ENCODE measurements at places on chromosomes 3 and 15.
A peak's percentile ranks its signal among the peaks of the same experiment; 100 is the strongest.

GRCh38 chr15:59274126-59274970, 67.7 kb downstream of the LDHAL6B start:
- no peaks in the 10 kb centered on the region for H3K27me3 ChIP-seq
- DNase-seq, result no peak
- no peak overlapping the region for H3K27ac ChIP-seq
- H3K4me1 ChIP-seq, result no peaks in the 10 kb centered on the region

DNA sequence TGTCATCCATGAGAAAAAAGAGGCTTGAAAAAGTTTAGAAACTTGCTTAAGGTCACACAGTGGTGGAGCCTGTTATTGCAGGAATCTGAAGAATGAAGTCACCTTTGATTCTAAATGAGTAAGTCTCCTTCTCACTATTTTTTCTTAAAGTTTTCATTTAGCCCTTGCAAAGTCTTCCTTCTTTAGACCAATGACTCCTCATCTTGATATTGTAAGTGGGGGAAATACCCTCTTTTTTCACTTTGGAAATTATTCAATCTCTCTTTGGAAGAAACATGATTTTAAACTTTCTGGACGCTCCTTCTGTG, 787 bp upstream of the SLMAP start:
- H3K36me3 ChIP-seq, result peaks cover 15% of the 10 kb centered on the region
- no peaks in the 10 kb centered on the region for H3K27me3 ChIP-seq
- peak overlapping the region; percentile 98 for H3K27ac ChIP-seq
- peak overlapping the region; percentile 89 for H3K4me3 ChIP-seq
- peaks cover 29% of the 10 kb centered on the region for H3K4me1 ChIP-seq
- no peak for DNase-seq

GRCh38 chr3:182713743-182714517, 79.4 kb upstream of the ATP11B start:
- no peaks in the 10 kb centered on the region for H3K36me3 ChIP-seq
- H3K27ac ChIP-seq, result no peak overlapping the region

GRCh38 chr15:52727815-52728214, 48.6 kb upstream of the ATOSA start:
- no peaks in the 10 kb centered on the region for H3K36me3 ChIP-seq
- DNase-seq, result no peak
- no peak overlapping the region for H3K27ac ChIP-seq
- H3K4me1 ChIP-seq, result peaks cover 13% of the 10 kb centered on the region
- H3K27me3 ChIP-seq, result peaks cover 2% of the 10 kb centered on the region
- H3K4me3 ChIP-seq, result no peak overlapping the region

DNA sequence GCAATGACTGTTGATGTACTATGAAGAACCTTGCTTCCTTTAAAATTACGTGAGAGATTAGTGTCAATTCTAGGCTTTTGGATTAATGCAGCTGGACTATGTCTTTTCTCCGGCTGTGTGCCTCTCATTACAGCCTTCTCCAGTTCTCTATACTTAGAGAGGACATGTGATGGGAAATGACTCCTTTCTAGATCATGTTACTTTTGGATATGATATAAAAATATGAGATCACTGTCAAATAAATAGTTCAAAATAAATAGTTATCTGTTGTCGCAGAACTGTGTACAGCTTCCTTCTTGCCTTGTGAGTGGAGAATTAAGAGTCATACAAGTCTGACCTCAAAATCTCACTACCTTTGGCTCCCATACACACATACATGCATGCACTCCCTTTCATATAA, 592.4 kb downstream of the DIPK2A start:
- H3K4me1 ChIP-seq, result no peaks in the 10 kb centered on the region
- H3K4me3 ChIP-seq, result no peak overlapping the region
- H3K36me3 ChIP-seq, result no peaks in the 10 kb centered on the region
- no peak for DNase-seq
- H3K27ac ChIP-seq, result no peak overlapping the region

- no peak overlapping the region for H3K27ac ChIP-seq
- H3K27me3 ChIP-seq, result no peaks in the 10 kb centered on the region
- peaks cover 13% of the 10 kb centered on the region for H3K4me1 ChIP-seq
- no peak for DNase-seq
Measured at GRCh38 chr15:31508656-31509055, 182.0 kb downstream of the KLF13 start.

- H3K36me3 ChIP-seq, result no peaks in the 10 kb centered on the region
- no peak for DNase-seq
- H3K4me1 ChIP-seq, result no peaks in the 10 kb centered on the region
- peaks cover 5% of the 10 kb centered on the region for H3K27me3 ChIP-seq
Measured at GRCh38 chr3:127733781-127734180, 61.0 kb downstream of the ABTB1 start.

DNA sequence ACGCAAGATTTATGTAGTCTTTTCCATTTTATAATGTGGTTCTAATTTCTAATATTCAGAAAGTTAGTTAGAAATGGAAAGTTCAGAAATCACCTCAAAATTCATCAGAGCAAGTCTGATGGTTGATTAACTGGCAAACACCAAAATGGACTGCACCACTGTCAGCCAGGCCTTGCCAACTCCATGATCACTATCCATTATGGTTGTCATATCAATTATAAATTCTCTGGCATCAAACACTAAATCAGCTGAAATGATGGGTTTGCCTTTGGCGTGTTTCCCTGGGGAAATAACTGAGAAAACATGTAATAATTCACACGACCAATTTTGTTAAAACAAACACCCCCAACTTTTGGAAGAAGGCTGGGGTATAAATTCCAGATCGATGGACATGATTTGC, 219.4 kb downstream of the CDIN1 start:
- H3K4me3 ChIP-seq, result no peak overlapping the region
- H3K27me3 ChIP-seq, result no peaks in the 10 kb centered on the region
- H3K36me3 ChIP-seq, result peaks cover 12% of the 10 kb centered on the region

GRCh38 chr3:191634902-191635301, 173.9 kb downstream of the PYDC2 start:
- no peaks in the 10 kb centered on the region for H3K27me3 ChIP-seq
- no peak overlapping the region for H3K27ac ChIP-seq
- no peak overlapping the region for H3K4me3 ChIP-seq
- H3K36me3 ChIP-seq, result no peaks in the 10 kb centered on the region

DNA sequence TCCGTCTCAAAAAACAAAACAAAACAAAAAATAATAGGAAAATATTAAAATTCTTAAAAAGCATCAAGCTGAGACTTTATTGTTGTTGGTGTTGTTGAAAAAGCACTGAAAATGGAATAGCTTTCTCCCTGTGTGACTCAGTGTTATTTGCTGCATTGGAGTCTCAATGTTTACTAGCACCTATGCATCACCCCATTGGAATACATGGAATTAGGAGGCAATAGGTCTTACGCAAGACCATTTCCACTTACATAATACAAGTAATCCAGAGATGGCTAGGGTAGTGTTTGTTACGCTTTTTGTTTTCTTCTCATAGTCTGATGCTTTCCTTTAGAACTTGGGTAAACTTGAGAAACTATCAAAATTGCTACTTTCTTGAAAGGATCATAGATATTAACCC, 15.2 kb downstream of the GXYLT2 start:
- peaks cover 1% of the 10 kb centered on the region for H3K27me3 ChIP-seq
- H3K27ac ChIP-seq, result no peak overlapping the region
- no peak for DNase-seq

DNA sequence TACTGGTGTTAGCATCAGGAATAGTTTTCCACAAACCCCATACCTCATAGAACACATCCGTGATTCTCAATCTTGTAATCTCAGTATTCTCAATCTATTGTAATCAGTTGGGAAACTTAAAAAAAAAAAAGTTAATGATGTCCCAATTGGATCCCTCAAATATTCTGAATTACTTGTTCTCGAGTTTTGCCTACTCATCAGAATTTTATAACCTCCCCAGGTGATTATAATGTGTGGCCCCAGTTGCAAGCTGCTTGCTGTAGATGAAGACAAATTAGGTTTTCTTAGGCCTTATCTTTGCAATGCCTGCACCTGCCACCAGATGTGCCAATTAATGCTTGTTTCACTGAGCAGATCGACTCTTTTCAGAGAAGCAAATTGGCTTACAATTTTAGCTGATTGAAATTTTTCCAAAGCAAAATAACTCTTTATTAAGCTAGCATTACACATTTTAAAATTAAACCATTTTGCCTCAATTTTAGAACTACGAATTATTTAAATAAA, 19.0 kb upstream of the DIPK2A start:
- no peak overlapping the region for H3K4me3 ChIP-seq
- no peak overlapping the region for H3K27ac ChIP-seq
- H3K4me1 ChIP-seq, result no peaks in the 10 kb centered on the region
- no peaks in the 10 kb centered on the region for H3K27me3 ChIP-seq
- no peaks in the 10 kb centered on the region for H3K36me3 ChIP-seq

GRCh38 chr3:39180546-39181346, 11.6 kb downstream of the XIRP1 start:
- peak overlapping the region; percentile 82 for H3K4me3 ChIP-seq
- H3K27ac ChIP-seq, result peak overlapping the region; percentile 97
- no peaks in the 10 kb centered on the region for H3K36me3 ChIP-seq
- H3K4me1 ChIP-seq, result peaks cover 27% of the 10 kb centered on the region

DNA sequence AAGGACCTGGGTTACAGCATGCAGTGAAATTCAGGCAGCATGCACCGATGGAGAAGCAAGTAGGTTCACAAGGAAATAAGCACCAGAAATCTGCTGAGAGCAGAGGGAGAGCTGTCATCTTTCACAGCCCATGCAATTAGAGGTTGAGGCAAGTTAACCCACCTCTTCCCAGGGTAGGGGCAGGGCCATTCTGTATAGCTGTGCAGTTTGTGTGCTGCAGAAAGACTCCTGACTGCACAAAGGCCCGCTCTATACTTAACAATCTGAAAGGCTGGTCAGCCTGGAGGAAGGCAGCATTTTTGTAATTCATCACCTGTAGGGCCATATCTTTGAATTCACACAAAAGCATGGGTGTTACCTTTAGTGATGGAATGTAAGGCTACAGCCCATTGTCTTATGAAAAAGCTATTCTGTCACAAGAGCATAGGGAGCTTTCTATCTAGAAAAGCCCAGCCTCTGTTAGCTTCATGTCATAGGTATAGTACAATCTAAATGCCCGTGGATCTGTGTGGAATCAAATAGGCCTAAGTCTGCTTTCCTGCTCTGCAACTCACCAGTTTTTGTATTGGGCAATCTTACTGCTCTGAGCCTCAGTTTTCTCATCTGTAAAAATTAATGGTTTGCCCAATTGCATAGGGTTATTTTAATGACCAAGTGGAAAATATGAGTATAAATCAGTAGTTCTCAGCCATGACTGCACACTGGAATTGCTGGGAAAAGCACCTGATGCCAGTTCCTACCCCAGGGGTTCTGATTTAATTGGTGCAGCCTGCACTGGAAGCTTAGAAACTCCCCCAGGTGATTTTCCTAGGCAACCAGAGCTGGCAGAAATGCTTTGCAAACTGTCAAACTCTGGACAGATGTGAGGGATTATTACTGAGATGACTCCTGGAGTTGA, 65.2 kb downstream of the ATP13A5 start:
- no peak overlapping the region for H3K4me3 ChIP-seq
- no peaks in the 10 kb centered on the region for H3K4me1 ChIP-seq
- no peaks in the 10 kb centered on the region for H3K36me3 ChIP-seq
- H3K27ac ChIP-seq, result no peak overlapping the region

GRCh38 chr15:96331945-96332636, 1.6 kb downstream of the NR2F2 start:
- peak overlapping the region; percentile 38 for H3K4me3 ChIP-seq
- no peak overlapping the region for H3K27ac ChIP-seq
- H3K4me1 ChIP-seq, result peaks cover 28% of the 10 kb centered on the region
- no peaks in the 10 kb centered on the region for H3K36me3 ChIP-seq
- no peak for DNase-seq

- H3K36me3 ChIP-seq, result peaks cover 62% of the 10 kb centered on the region
- DNase-seq, result no peak
- H3K4me3 ChIP-seq, result peak overlapping the region; percentile 32
- H3K4me1 ChIP-seq, result peaks cover 13% of the 10 kb centered on the region
- no peaks in the 10 kb centered on the region for H3K27me3 ChIP-seq
- H3K27ac ChIP-seq, result no peak overlapping the region
Measured at GRCh38 chr3:136694321-136694720, 57.9 kb downstream of the STAG1 start.

- H3K27me3 ChIP-seq, result no peaks in the 10 kb centered on the region
- peak overlapping the region; percentile 97 for H3K4me3 ChIP-seq
- peak overlapping the region; percentile 88 for H3K27ac ChIP-seq
- H3K4me1 ChIP-seq, result peaks cover 76% of the 10 kb centered on the region
- DNase-seq, result peak; percentile 84
Measured at GRCh38 chr3:125051715-125052581, 3.8 kb downstream of the HEG1 start.

- H3K4me1 ChIP-seq, result peaks cover 8% of the 10 kb centered on the region
- H3K36me3 ChIP-seq, result no peaks in the 10 kb centered on the region
- no peak overlapping the region for H3K27ac ChIP-seq
- no peak for DNase-seq
Measured at GRCh38 chr3:198081421-198081844, 121.4 kb downstream of the LMLN start.

GRCh38 chr3:43010638-43011037, 31.5 kb downstream of the GASK1A start:
- no peak for DNase-seq
- no peak overlapping the region for H3K4me3 ChIP-seq
- H3K36me3 ChIP-seq, result no peaks in the 10 kb centered on the region
- H3K27me3 ChIP-seq, result no peaks in the 10 kb centered on the region

- peaks cover 3% of the 10 kb centered on the region for H3K27me3 ChIP-seq
- H3K36me3 ChIP-seq, result no peaks in the 10 kb centered on the region
- no peak overlapping the region for H3K4me3 ChIP-seq
- peaks cover 2% of the 10 kb centered on the region for H3K4me1 ChIP-seq
- no peak overlapping the region for H3K27ac ChIP-seq
Measured at GRCh38 chr3:44415421-44415820, 62.0 kb downstream of the ZNF445 start.

- H3K4me3 ChIP-seq, result peak overlapping the region; percentile 7
- no peak for DNase-seq
- H3K4me1 ChIP-seq, result no peaks in the 10 kb centered on the region
Measured at GRCh38 chr3:175308097-175308496, 449.0 kb downstream of the NAALADL2 start.

- peaks cover 3% of the 10 kb centered on the region for H3K27me3 ChIP-seq
- no peaks in the 10 kb centered on the region for H3K4me1 ChIP-seq
- no peak overlapping the region for H3K27ac ChIP-seq
- H3K36me3 ChIP-seq, result no peaks in the 10 kb centered on the region
- no peak for DNase-seq
- no peak overlapping the region for H3K4me3 ChIP-seq
Measured at GRCh38 chr15:33616475-33616874, 305.7 kb downstream of the RYR3 start.

GRCh38 chr3:174869448-174869847, 10.3 kb downstream of the NAALADL2 start:
- H3K36me3 ChIP-seq, result no peaks in the 10 kb centered on the region
- DNase-seq, result no peak
- H3K27ac ChIP-seq, result no peak overlapping the region
- H3K27me3 ChIP-seq, result no peaks in the 10 kb centered on the region

DNA sequence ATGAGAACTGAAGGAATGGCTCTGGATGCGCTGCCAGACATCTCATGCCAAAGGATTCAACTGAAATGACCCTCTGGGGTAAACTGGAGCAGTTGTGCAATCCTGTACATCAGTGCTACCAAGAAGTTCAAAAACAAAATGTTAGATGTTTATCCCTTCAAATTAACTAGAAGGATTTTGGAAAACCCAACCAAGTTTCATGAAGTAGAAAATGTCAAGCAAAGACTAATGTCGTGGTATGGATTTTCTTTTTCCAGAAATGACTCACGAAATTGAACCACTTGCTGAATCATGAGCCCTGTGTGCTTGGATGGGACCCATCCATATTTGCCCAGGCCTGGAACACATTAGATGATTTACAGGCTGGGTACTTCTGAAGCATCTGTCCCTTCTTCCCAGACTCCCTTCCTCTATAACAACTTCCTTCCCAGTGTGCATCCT, 101.6 kb downstream of the LRTM1 start:
- peaks cover 2% of the 10 kb centered on the region for H3K27me3 ChIP-seq
- no peak for DNase-seq
- no peak overlapping the region for H3K4me3 ChIP-seq
- H3K27ac ChIP-seq, result no peak overlapping the region
- no peaks in the 10 kb centered on the region for H3K4me1 ChIP-seq

- no peak for DNase-seq
- no peak overlapping the region for H3K27ac ChIP-seq
- H3K4me1 ChIP-seq, result no peaks in the 10 kb centered on the region
Measured at GRCh38 chr3:22122567-22122966, 371.6 kb upstream of the ZNF385D start.

Data from naive thymus-derived CD8-positive, alpha-beta T cell (primary cell).